AG08395 (cell line): ENCODE measurements at places on chromosomes 16 and 17.

DNA sequence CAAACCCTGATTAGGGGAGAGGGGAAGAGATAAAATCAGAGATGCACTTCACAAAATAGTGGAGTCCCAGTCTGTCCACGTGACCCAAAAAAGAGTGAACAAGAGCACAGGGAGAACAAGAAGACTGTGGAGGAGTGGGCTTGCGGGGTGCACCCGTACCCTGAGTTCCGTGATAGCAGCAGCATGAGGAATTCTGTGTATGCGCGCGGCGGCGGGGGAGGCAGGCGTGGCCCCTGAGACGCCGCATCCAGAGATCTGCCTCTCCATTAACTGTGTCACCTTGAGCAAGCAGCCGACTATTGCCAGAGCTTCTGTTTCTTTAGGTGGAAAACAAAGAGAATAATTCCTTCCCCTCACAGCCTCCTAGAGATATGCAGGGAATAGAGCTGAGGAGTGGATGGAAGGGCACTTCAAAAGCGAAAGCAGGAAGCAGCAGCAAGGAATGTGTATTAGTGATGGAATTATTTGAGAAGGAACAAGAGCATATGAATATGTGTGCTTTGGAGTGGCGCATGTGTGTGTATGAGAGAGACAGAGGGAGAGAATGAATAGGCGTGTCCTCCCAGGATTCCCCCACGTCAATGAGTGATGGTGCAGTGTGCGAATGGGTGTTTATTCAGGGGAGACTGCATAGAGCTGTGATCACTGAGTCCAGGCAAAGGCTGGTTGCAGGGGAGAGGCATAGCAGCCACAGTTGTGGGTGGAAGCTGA is 10.4 kb upstream of the SOX9 start:
- peak; percentile 12 for DNase-seq

DNA sequence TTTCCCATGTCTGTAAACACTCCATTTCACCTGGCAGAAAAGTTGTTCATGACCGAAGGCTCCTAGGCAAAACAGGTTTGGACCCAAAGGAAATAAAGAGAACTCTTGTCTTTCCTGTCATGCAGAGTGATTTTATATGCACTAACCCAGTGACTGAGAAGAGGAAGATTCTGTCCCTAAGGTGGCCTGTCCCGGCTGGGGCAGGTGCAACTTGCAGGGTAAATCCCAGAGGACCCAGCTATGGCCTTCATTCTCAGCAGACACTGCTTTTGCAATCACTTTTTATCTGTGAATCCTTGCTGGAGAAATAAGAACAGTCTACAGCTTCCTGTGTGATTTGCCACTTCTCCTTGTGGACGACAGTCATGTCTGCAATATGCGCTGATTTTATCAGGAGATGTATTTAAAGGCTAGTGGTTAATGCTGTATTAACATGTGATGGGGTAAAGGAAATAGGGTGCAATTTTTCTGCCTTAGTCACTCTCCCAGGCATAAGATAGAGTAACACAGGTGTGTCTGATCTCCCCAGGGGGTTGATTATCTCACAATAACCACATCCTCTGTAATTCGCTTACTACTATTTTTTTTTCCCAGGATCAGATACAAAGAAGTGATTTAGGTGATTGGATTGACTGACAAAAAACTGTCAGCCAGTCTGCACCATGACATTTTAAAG is 696.8 kb upstream of the SOX9 start:
- no peak for DNase-seq

DNA sequence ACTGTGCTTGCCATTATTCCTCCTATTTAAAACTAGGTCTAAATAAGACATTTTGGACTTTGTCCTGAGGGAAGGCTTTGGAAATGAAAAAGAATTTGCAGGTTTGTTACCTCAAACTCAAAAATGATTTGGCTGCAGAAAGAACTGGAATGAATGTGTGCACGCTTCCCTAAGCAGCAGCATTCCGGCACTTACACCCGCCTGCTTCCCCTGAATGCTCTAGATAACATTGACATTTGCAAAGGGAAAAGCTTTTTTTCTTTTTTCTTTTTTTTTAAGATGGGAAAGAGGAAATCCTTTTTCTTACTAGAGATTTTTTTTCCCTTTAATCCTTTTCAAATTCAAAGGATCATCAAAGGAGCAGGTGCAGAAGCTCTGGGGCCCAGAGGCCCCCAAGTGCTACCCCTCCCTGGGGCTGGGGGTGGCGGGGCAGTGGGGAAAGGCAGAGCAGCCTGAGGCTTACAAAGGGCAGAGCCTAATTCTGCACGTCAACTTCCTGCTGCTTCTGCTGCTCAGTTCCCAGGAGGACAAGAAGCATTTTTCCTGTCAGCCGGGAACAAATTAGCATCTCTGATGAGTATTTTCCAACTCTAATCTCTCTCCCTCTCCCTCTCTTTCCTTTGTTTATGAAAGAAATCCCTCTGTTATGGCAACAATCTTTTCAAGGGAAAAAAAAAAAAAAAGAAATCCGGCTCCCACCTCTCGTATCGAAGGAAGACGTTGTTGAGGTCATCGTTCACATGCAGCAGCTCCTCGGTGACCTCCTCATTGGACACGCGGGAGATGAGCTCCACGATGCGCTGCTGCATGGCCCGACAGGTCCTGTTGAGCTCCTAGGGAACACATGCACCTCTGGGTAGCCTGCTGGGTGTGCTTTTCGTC is 32.1 kb upstream of the SREBF1 start:
- peak; percentile 26 for DNase-seq

- no peak for DNase-seq
These were observed 12.5 kb downstream of the SLC43A2 start for GRCh38 chr17:1616101-1616500.

- DNase-seq = peak; percentile 84
These were observed 6.3 kb upstream of the MNT start for GRCh38 chr17:2406903-2407790.

GRCh38 chr16:29807426-29808218 is 1.3 kb downstream of the MAZ start:
- peak; percentile 63 for DNase-seq

DNA sequence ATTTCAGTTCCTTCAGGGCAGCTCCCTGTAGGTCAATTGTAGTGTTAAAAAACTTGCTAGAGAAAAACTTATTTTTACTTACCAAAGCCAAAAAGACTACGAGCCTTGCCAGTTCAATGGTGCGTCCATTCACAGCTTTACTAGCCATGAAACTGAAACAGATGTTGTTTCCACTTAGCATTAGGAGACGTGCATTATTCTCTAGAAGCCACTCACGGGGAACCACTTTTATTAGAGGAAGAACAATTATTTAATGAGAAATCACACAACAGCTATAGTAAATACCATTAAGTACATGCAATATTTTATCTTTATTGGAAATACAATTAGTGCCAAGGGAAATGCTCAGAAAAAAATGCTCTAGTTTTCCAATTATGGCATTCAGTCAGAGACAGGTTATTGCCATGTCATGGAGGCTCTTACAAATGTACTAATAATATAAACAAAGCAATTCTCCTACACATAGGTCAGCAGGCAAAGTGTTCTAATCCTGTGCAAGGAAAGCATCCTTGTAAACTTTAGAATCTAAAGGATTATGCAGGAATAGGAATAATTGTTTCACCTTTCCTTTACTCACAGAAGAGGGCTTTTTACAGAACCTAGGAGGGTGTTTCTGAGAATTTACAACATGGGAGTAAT is 17.4 kb downstream of the LASP1NB start:
- no peak for DNase-seq

GRCh38 chr17:34598161-34598776 is 18.9 kb downstream of the TMEM132E start:
- no peak for DNase-seq

DNA sequence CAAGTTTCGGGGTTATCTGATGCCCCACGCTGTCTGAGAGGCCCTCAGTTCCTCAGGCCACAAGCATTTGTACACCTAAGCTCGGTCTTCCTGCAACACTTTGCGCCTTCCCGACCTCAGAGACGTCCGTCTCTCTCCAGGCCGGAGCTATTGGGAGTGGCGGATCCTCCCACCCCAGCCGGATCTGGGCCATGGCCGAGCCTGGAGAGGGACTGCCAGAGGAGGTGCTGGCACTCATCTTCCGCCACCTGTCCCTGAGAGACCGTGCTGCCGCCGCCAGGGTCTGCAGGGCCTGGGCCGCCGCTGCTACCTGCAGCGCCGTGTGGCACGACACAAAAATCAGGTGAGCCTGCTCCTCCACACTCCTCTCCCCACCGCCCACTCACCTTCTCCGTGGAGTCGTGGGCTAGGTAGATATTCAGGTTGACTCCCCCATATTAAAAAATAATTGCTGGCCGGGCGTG is 1.9 kb downstream of the FBXL8 start:
- no peak for DNase-seq

- DNase-seq = no peak
These were observed 12.6 kb downstream of the MAP2K3 start for GRCh38 chr17:21297026-21297520.

DNA sequence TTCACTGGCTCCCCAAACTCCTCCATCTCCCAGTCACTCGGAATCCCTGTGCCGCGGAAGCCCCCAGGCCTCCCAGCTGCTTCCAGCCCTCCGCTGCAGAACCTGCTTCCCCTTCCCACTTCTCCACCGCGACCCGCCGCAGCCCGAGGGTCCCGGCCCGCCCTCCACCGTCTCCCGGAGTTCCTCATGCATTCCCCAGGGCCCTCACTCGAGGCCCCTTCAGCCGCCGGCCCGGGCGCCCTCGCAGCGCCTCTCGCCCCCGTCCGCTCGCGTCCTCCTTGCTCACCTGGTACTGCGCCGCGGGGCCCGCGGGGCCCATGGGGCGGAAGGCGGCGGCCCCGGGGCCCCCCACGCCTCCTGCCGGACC is 329 bp downstream of the SMARCD2 start:
- no peak for DNase-seq

- no peak for DNase-seq
These were observed 159.8 kb downstream of the COPRS start for GRCh38 chr17:31699281-31699680.

DNA sequence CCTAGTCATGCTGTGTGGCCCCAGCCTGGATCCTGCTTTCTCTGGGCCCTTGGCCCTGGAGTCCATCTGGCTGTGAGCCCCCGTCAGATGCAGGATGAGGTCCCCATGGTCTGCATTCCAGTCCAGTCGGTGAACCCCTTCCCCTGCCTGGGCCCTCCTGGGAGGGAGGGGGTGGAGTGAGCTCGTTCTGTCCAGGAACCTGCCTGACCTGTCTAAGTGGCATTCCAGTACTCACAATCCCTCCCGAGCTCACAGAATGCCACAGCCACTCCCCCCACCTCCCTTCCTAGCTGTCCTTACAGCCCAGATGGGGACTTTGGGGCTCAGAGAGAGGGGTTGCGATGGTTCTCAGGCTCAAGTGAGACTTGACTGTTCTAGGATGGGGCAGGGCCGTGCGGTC is 15.5 kb downstream of the SPNS2 start:
- DNase-seq = no peak

GRCh38 chr16:65916995-65917394 is 449.5 kb upstream of the CDH5 start:
- no peak for DNase-seq

DNA sequence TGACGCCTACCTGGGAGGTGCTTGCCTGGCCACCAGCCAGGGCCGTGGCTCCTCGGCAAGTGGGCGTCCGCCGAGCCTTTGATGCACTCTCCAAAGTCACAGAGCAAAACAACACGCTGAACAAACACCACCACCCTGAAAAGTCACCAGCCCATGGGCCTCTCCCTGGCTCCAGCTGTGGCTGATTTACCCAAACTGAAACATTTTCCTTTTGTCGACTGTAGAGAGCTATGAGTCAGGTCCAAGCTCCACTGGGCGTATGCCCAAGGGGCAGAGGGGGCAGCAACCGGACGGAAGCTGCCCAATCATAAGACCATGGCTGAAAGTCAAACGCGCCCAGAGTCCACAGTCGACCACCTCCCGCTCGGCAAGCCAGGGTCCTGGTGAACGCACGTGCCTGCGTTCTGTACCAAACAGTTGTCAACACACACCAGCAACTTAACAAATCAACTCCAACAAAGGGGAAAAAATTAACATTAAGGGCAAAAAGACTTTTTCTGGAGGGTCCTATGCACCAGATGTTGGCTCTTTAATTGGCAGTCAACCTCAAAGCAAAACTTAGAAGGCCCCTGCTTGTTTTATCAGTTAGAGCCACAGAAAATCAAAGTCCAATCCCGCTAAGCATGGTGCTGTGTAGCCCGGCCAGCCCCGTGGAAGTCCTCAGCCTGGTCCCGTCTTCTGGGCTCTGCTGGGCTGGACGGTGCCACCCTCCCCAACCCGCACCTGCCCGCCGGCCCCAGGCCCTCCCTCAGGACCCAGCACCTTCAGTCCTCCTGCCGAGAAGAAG is 47.3 kb downstream of the TBC1D16 start:
- DNase-seq = peak; percentile 86

DNA sequence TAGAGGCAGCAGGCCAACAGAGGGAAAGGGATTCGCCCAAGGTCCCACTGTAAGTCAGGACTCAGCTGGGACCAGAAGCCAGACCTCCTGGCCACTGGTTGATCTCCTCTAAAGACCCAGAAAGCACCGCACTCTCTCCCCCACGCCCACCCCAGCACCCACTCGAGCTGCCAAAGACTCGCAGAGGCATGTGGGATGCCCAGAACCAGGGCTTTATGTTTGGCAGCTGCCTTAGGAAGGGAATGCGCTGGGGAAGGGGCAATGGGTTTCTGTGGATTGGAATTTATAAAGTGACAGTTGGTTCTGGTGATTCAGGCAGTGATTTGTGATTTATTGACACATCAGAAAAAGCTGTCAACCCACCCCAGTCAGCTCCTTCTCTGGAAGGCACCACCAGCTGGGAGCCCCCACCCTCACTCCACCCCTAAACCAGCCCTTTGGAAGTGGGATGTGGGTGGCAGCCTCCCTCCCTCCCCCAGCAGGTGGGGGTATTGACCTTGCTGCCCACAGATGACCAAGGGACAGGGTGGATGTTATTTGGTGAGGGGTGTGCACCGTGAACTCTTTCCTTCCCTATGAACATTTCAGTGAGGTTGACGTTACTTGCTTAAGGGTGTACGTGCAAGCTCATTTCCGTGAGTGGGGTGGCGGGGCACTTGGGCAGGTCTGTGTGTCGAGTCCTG is 76.6 kb upstream of the DNAJA2 start:
- no peak for DNase-seq

DNA sequence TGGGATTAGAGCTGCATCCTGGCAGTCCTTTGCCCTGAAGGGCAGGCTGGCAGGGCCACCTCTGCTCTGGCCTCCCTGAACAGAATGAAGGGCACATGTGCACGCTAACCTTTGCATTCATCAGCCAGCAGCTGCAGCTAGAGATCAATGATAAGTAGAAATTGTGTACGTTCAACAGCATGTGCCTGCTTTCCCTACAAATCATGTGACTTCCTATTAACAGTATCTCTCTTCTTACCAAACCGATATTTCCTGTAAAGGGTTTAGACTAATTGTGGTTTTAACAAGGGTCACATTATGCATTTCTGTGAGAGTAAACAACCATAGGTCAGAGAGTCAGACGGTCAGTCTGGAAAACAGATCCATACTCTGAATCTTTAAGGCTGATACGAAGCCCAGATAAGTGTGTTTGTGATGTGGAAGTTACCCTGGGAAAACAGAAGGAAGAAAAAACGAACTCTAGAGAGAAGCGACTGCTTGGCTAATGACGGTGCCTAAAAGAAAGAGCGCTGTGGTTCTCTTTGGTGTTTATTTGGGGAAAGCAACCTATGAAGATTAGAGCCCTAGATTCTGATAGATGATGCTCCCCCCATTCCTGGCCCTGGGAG is 219.4 kb downstream of the MAF start:
- no peak for DNase-seq
